ENCODE measurements at places on chromosomes 3 and 15.

- DNase-seq = no peak
Observed at GRCh38 chr3:149967086-149967685, 3.5 kb downstream of the PFN2 start.

DNA sequence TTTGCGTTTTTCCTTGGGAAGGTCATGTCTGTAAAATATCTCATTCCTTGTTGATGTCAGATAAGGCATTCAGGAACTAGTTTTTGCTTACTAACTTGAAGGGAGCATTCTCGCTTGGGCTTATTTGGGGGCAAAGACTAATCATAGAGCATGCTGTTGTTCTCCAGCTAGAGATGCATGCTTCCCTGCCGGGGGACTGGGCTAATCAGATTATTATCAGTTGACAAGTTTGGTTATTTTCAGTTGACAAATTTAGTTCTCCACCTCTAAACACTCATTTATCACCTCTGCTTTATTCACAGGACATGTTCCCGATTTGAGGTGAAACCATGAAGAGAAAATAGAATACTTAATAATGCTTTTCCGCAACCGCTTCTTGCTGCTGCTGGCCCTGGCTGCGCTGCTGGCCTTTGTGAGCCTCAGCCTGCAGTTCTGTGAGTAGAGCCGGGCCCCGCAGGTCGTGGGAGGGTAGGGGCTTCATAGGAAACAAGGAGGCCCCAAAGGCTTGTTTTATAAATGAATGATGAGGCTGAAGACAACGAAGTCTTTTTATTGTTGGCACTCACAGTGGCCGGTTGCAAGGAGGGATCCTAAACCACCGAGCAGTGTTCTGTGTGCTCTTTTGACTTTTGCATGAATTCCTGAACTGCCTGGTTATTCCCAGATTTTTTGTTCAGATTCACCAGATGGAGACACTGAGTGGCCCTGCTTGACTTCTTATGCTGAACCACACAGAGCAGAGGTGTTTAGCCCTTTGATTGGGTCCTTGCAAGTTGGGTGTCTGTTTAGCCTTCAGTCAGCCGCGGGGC, 28.4 kb downstream of the PXYLP1 start:
- DNase-seq = no peak

DNA sequence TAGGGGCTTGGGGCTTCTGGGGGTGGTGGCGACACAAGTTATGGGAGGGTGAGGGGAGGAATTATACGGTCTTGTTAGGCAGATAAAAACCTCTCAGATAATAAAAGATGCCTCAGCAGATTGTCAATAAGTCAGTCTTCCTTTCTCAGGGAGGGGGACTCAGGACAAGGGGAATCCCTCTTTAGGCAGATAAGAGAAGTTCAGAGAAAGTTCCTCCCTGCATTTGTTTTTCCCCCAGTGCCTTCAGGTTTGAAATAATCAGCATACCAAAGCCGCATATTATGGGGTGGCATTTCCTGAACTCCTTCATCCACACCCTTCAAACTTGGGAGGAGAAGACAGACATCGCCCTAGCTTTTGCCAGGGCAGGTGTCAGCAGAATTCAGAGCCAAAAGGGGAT, 8.5 kb downstream of the PPCDC start:
- no peak for DNase-seq

DNA sequence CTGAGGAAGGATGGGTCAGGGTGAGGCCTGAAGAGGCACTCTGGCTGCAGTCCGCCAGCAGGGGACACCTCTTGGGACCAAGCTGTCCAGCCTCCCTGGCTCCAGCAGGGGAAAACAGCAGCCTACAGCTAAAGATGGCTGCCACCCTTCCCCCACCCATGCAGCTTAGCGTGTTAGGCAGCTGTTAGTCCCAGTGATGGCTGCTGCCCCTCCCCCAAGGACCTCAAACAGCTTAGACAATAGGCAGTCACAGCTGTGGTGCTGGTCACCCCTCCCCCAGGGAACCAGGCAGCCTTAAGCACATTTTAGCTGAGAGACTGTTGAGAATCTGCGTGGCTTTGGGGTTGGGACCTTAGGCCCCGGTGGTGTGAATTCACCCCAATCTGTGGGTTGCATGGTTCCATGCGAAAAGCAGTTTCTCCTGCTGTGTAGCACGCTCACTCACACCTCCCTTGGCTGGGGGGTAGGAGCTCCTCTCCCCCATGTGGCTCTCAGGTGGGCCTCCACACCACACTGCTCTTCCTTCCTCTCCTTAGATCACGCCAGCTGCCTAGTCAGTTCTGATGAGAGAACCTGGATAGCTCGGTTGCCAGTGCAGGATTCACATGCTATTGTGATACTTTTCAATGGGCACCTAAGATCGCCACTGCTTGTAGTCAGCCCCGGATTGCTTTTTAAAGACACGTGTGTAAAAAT, 140.5 kb upstream of the CADPS start:
- peak; percentile 98 for DNase-seq

DNA sequence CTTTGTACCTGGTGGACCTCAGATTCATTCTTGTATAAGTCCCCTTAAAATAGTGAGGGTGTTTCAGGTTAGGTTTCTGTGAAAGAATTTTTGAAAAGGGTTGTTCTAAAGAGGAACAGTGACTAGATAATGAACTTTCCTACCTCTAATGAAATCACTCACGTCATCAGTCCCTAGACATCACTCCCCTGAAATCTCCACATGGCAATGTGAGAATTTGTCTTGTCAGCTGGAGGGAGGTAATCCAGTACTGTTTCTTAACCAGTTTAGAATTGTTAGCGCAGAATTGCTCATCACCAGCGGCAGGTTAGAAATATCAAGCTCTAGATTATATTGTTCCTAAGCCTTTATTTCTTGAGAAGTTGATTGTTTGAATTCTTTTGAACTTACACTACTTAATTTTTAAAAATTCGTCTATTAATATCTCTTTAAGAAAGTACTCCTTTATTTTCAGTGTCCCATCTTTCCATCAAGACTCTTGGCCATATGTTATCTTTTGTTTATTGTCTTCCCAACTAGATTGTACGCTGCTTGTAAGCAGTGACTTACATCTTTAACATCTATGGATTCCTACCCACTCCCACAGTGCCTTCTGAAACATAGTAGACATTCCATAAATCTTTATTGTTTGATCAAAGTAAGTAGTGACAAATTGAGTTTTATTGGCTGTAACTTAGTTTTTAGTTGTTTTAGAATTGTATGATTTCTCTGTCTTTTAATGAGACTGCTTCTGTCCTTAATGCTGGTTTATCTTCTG, 52.8 kb downstream of the RASA2 start:
- DNase-seq = no peak

DNA sequence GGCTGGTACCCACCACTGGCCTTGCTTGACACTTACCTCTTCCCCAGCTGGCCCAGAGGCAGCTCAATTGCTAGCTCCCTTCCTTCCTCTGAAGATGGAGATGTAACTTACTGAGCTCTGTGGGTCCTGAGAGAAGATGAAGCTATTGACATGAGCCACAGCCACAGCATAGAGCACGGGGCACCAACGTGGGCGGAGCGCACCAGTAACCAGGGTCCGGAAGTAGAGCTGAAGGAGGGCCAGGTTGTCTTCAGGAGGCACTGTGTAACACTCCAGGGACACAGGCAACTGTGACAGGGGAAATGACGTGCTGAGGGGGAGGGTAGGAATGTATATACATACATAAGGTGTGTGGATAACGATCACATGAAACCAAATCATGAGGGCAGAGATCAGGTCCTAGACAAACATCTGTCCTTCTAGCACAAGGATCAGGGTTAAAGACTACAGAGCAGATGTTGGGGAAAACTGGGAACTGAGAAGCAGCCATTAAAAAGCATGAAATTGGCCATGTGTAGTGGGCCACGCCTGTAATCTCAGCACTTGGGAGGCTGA, 4.3 kb upstream of the LTK start:
- DNase-seq = no peak

- DNase-seq = no peak
Observed at GRCh38 chr3:8756671-8757070, 12.7 kb downstream of the OXTR start.

DNA sequence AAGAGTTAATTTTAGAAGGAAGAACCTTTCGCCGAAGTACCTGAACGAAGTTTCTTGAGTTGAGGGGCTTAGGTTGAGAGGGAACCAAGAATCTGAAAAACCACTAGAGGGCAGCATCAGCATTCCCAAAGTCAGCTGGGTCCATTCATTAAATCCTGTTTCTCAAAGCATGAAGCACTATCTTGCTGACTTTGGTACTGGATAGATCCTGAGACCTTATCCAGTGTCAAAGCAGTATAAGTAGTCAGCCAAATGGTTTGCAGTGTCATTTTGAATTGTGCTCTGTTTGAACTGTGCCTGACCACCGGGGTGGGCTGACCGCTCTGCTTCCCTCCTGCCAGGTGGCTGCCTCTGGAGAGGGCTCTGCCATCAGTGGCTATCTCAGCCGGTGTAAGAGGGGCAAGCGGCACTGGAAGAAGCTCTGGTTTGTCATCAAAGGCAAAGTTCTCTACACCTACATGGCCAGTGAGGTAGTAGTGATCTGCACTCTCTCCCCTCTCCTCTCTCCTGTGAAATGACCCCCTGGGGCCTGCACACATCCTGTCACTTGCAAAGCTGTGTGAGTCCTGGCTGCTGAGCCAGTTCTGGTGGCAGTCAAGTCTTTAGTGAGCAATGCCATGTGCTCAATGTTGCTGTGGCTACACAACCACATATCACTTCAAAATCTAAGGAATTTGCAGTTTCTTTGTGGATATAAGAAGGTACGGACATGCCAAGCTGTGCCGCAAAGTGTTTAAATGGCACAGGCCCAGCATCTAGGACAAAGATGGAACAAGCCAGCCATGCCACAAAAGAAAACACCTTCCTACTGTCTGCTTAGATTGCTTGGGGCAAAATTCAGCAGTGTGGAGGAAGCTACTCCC, 21.4 kb upstream of the NR2C2 start:
- DNase-seq = peak; percentile 50

DNA sequence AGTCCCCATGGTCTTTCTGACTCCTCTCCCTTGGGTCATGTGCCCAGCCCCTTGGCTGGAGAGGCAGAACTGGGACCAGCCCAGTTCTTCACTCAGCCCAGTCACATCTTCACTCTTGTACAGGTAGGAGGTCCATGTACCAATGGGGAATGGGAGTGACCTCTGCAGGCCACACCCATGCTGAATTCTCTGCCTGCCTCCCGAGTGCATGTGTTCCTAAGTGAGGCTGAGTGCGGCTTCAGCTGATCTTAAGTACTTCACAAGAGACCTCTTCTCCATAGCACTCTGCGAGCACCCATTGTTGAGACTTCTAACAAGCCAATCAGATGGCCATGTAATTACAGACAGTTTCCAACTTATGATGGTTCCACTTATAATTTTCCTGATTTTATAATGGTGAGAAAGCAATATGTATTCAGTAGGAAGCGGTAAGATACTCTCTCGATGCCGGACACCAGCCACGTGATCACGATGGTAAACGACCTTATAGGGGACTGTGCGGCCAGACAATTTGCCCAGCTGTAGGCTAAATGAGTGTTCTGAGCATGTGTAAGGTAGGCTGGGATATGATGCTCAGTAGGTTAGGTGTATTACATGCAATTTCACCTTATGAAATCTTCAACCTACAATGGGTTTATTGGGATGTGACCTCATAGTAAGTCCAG, 112.1 kb downstream of the KLF13 start:
- no peak for DNase-seq

GRCh38 chr3:152818027-152818426, 16.9 kb upstream of the P2RY1 start:
- DNase-seq = no peak

DNA sequence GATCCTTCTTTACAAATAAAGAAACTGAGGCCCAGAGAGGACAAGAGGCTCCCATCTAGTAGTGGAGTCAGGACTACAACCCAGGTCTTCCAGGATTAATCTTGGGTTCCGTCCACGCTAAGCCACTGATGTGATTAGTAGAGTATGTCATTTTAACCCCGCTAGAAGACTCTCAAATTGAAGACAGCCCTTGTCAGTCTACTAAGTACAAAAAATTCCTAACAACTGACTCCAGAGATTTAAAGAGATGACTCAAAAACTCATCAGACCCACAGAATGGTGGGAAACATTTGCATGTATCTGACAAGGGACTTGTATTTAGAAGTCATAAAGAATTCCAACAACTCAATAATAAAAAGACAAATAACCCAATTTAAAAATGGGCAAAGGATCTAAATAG, 145.3 kb downstream of the CNTN3 start:
- DNase-seq = no peak

DNA sequence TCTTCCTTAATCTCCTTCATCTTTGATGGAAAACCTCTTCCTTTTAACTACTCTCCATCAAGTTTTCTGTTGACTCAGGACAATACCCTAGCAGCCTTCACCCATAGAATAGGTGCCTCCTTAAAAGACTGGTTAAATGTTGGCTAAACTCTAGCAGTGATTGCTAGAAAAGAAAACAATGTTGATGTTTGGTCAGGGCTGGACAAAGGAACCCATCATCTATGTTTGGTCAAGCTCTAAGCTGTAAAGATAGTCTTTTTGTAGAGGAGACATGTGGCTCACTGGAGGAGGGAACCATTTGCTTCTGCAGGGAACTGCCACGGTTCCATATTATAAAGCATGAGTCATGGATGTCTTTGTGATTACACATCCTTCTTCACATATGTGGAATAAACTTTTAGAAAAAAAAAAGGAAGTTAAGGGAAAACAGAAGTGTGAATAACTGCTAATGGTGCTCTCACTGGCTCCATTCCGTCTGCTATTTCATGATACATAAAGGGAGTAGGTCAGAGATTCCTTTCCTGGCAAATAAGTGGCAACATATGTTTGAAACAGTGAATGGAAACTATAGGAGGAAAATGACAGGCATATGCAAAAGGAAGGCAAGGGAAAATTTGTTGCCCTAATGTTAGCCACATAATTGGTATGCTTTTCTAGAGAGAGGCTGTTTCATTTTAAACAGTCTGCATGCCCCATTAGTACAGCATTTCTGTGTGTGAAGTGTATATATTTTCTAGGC, 78.2 kb downstream of the CMSS1 start:
- no peak for DNase-seq

DNA sequence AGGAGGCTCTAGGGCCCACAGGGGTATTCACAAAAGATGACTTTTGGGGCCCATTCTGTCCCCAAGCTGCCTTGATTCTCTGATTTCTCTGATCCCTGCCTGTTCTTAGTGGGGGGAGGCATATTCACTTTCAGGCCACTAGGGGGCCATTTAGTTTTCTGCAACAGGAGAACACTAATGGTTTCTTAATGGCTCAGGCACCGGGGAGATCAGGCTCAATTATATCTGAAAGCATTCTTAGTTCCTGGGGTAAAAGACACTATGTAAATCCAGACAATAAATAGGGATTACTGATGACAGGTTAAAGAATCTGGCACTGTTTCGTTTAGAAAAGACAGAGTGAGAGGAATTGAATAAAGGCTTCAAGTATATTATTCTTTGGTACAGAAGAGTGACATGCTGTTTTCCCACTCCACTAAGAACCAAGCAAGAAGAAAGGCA, 2.5 kb upstream of the INAFM2 start:
- peak; percentile 79 for DNase-seq
